A549 treated with RU486 at 1 μM for 4 hours (cell line): ENCODE measurements at places on chromosomes 5 and 9. TPM values are rescaled to one million over a fixed set of nuclear protein-coding genes. Genes with fewer than 3 reads are reported as not detected.

KIAA0825 gene
- total RNA-seq: 0.16 to 0.64 TPM (median 0.35 TPM) in 5 replicates

FCN1 gene
- not detected in 5 replicates for total RNA-seq

MED22 gene
- 21.7 to 33.3 TPM (median 28.9 TPM) in 5 replicates for total RNA-seq

SLC6A19 gene
- 0.04 TPM in 1 of 5 replicates, not detected in the others for total RNA-seq

NUTM2F gene
- not detected in 5 replicates for total RNA-seq

LURAP1L gene
- total RNA-seq: 12.2 to 17.4 TPM (median 16.9 TPM) in 5 replicates

HCN1 gene
- not detected in 5 replicates for total RNA-seq

GCNT4 gene
- total RNA-seq: 0.24 to 0.56 TPM (median 0.46 TPM) in 5 replicates

EIF4E1B gene
- total RNA-seq: not detected in 5 replicates

PTPRD gene
- 0.11 to 0.49 TPM (median 0.35 TPM) in 5 replicates for total RNA-seq

LCP2 gene
- total RNA-seq: not detected in 5 replicates

OR1Q1 gene
- total RNA-seq: not detected in 5 replicates

C6 gene
- total RNA-seq: not detected in 5 replicates

ZNF366 gene
- total RNA-seq: not detected in 5 replicates
